Daoy (cell line): ENCODE measurements at places on chromosomes 16 and 17. TPM values are rescaled to one million over a fixed set of nuclear protein-coding genes. Genes with fewer than 3 reads are reported as not detected.

SHISA6 gene
- total RNA-seq: not detected in 2 replicates

THAP11 gene
- 41.5 and 50.6 TPM in 2 replicates for total RNA-seq

GP2 gene
- total RNA-seq: not detected in 2 replicates

CES3 gene
- 0.29 TPM in 1 of 2 replicates, not detected in the other for total RNA-seq

AHSP gene
- not detected in 2 replicates for total RNA-seq

PLCD3 gene
- total RNA-seq: 5.3 and 8.7 TPM in 2 replicates

PLA2G10 gene
- not detected in 2 replicates for total RNA-seq
